ENCODE measurements at places on chromosomes 5 and 9.

DNA sequence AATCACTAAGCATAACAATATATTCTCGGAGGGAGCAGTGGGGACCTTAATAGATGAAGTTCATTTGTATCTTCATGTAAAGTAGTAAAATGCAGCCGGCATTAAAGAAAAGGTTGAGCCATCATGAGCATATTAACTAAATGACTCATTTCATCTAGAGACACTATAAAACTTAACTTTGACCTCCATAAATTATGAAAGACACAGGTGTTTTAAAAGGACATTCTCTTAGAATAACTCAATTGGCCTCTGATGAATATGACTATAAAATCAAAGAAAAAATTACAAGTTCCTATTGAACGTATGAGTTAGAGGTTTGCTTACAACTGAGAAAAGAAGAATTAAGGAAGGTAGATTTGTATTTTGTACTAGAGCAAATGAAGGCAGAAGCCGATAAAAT, 220.3 kb downstream of the SEMA5A start:
- no peak for DNase-seq

GRCh38 chr5:89443508-89443907, 560.5 kb upstream of the MEF2C start:
- no peak for DNase-seq

DNA sequence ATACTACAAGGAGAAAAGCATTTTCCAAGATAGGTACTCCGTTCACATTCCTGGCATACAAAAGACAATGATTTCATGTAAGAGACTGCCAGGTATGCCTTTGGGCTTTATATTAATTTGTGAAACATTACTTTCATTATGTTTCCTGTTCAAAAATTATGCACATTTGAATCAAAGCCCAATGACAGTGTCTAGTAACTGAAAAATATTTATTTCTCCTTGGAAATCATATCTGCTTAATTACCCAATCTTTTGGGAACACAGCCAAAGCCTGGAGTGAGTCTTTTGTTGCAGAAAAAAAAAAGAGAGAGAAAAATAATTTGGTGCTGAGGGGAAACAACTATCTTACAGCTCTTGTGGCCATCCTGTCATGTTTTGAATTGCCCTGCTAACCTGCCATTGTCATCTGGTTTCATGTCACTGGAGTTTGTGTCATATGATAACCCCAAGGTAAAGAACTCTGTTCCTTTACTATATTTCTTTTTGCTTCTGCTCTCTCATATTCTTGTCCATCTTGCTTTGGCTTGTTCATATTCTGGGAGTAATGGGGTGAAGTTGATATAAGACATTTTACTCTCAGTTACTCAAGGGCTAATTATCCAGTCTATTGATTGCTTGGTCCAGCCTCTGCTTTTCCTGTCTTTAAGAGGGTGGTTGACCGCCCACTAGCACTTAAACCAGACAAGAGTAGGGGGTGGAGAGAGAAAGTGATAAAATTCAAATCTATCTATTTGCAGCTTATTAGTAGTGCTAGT, 238.3 kb upstream of the NUDT12 start:
- DNase-seq: no peak

DNA sequence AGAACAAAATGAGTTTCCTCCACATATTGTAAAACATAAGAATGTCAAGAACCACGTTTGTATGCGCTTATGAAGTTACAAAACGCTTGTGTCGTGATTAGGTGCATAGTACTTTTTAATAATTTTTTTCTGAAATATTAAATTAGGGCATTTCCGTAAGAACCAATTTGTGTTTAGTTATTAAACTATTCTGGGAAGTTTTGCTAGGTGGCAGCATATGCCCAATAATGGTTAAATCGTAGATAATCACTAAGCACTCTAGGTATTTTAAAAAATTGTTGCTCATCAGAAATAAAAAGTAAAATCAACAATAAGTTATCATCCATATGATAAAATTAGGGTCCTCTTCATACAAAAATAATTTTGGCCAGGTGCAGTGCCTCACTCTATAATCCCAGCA, 5.4 kb downstream of the SRFBP1 start:
- DNase-seq: no peak

DNA sequence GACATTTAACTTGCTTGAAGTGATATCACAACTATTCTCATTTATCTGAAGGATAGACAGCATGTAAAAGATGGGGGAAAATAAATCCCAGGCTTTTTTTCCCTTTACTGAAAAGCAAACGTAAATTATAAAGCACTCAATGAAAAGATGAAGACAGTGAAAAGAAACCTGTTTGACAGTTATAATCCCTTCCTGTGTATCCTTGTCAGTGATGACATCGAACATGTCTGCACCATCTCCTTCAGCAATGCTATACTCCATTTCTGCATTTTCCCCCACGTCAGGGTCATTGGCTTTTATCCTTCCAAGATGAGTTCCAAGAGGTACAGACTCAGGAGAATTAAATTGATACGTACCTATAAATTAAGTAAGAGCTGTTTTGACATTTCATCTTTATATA, 134.9 kb downstream of the CDH9 start:
- DNase-seq: no peak

GRCh38 chr5:20605732-20606525, 617.9 kb upstream of the CDH18 start:
- no peak for DNase-seq

Data from stimulated activated CD8-positive, alpha-beta memory T cell treated with anti-CD3 and anti-CD28 coated beads, Interleukin-15, amount 100 ng/mL, for 1 hour (primary cell).